ENCODE measurements at places on chromosomes 16 and 17.

DNA sequence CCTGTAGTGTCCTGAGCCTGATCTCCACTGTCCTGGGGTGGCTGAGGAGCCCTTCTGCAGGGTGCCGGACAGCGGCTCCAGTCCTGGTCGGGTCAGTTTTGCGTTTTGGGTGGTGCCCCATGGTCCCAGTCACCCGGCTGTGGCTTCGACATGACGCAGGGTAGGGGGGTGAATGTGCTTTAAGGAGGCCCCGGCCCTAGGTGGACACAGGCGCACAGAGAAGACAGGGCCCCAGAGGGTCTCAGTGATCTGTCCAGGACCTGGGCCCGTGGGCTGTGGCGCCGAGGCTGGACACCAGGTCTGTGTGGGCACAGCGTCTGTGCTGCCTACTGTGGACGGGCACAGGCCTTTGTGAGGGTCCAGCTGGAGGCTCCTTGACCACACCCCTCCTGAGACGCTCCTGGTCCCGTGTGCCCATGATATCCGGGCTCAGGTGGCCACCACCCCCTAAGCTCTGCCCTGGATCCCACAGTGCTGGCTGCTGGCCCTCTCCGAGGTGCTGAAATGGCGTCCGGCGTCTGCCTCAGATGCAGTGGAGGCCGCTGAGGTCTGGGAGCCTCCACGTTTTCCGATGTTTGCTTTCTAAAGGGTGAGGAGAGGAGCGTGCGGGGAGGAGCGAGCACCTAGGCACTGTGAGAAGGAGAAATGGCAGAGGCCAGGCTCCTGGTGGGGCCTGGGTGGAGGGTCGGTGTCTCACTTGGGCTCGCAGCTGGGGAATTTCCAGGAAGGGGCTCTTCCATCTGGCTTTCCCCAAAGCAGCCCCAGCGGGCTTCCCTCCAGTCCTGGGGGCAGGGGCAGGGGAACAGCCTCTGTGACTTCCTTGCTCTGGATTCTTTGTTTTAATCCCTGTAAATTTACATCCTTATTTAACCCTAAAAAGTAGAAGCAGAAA, 56.1 kb upstream of the ACSF3 start:
- DNase-seq = no peak

GRCh38 chr16:88569614-88569984, 604 bp upstream of the ZC3H18 start:
- no peak for DNase-seq

DNA sequence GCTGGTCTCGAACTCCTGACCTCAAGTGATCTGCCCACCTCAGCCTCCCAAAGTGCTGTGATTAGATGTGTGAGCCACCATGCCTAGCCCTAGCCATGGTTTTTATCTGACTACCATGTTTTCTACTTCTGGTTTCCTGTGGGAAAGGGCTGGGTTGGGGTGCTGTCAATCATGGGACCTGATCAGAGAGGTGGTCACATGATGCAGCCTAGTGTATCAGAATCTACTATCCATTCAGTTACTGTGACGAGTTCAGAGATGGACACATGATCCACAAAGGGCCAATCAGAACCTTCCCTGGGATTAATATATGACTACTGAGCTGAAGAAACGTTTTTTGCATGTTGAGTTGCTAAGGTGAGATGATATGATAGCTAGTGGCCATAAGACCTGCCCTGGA, 59.1 kb downstream of the ABCC6 start:
- DNase-seq = no peak

DNA sequence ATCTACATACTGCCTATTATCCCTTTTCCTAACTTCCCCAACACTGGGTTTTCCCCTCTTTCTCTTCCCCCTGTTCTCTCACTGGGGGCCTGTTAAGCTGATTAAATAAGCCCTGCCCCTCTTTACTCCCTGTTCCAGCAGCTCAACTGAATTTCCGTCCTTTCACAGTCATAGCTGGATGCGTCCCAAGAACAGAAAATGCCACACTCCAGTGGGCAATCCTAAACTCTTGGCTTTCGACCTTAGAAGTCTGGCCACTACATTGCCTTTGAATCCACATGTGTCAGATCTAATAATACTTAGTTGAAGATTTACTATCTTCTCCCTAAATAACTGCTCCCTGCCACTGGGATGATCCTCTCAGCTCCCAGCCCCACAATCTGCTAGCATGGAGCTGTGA, 34.5 kb downstream of the KCNJ16 start:
- no peak for DNase-seq

DNA sequence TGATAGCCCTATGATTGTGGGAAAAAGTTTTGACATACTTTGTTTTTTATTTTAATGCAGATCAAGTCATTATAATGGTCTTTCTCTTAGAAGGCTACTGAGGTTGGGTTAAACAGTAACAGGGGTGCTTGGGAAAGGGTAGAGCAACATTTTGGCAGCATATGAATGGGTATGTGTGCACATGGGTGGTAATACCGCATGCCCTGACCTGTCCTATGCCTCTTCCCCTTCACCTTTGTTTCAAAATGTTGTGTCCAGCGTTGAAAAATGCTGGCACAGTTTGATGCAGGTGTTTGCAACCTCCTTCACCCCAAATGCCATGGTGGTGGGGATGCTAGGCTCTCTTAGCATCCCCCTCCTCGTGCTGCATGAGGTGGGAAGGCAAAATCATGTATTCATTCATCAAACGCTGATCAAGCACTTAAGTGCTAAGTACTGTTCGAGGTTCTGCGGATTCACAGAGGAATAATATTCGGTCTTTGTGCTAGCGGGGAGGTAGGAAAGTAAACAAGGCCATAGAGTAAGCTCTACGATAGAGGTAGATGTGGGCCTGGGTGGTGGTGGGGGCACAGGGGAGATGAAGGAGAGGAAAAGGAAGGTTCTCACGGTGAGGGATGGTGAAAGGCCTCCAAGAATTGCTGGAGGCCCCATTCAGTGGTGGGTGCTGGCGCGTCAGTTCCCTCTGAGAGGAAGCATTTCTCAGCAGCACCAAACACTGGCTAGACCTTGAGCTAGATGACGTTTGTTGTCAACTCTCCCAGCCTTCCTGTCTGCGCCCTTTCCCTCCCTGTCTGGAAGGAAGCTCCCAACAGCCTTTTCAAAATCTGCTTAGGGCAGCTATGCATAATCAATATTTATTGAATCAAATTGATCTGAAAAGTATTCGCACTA, 13.3 kb upstream of the MARCHF10 start:
- DNase-seq = no peak

- no peak for DNase-seq
Observed at GRCh38 chr16:65908568-65908967, 457.9 kb upstream of the CDH5 start.

GRCh38 chr17:66938656-66939055, 25.9 kb upstream of the CACNG4 start:
- DNase-seq = no peak

GRCh38 chr17:63429766-63430165, 16.3 kb downstream of the CYB561 start:
- DNase-seq = no peak

GRCh38 chr17:44575403-44575802, 18.1 kb downstream of the FZD2 start:
- DNase-seq = no peak

DNA sequence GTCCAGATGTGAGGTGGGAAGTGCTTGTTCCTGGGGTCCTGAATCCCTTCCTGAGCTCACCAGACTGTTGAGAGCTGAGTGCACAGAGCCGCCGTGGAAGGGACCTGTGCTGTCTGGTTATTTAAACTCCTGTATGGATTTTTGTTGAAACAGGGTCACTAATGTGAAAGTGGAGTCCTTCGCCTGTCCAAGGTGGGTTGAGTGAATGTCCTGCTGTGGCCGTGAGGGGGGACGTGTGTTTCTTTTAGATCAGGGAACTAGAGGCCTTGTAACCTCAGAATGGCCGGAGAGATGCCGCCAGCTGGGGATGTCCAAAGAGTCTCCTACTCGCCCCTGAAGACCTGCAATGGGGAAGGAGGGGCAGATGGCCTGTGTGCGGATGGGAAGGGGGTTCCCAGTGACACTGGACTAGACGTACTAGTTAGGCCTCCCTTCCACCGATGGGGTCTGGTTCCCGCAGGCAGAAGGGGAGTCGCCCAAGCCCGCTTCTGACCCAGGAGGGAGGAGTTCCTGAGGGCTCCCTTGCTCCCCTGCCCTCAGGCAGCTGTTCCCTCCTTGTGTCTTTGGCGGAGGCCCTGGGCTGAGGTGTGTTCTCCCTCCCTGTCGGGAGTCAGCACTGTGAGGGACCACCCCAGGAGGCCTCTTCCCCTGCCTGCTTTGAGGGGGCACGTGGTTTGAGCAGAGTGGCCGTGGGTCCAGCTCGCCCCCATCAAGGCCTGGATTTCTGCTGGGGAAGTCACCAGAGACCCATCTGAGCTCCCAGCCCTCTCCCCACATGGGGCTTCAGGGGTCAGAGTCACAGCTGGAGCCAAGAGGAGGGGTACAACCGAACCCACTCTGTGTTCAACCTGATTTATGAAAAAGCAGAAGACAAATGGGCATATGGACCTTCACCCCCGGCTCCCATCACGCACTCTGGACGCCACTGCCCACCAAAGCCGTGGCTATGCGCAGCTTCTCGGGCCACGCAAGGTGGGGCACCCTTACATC, 30.9 kb downstream of the OR1D5 start:
- DNase-seq = no peak

GRCh38 chr17:65388911-65389310, 172.5 kb downstream of the AXIN2 start:
- DNase-seq = no peak

DNA sequence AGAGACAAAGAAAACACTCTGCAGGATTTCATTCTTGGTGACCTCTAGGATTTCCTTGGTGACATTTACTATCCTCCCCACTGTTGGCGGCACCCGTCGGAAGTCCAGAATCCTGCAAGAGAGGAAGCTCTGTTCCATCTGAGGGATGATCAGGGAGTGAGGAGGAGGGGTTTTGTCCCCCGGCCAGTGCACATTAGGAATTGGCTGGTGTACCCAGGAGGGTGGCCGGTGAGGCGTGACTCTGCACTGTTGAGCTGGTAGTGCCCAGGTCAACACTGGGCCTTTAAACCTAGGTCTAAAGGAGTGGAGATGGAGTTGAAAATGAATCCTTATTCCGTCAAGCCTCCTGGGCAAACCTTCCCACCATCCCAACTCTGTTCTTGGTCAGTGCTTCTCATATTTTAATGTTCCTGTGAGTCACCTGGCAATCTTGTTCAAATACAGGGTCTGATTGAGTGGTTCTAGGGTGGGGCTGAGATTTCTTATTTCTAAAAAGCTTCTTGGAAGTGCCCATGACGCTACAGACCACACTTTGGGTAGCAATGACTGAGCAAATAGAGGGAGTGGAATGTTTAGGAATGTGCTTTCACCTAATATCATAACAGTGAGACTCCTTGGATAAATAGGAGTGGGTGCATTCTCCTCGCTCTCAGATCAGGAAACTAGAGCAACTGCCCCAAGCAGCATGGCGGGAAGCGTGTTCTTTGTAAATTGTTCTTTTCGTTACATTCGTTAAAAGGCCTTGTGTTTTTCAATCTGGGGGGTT, 30.7 kb downstream of the PRKAR1A start:
- DNase-seq = no peak

- DNase-seq = no peak
Observed at GRCh38 chr16:89113152-89113547, 19.5 kb downstream of the ACSF3 start.

DNA sequence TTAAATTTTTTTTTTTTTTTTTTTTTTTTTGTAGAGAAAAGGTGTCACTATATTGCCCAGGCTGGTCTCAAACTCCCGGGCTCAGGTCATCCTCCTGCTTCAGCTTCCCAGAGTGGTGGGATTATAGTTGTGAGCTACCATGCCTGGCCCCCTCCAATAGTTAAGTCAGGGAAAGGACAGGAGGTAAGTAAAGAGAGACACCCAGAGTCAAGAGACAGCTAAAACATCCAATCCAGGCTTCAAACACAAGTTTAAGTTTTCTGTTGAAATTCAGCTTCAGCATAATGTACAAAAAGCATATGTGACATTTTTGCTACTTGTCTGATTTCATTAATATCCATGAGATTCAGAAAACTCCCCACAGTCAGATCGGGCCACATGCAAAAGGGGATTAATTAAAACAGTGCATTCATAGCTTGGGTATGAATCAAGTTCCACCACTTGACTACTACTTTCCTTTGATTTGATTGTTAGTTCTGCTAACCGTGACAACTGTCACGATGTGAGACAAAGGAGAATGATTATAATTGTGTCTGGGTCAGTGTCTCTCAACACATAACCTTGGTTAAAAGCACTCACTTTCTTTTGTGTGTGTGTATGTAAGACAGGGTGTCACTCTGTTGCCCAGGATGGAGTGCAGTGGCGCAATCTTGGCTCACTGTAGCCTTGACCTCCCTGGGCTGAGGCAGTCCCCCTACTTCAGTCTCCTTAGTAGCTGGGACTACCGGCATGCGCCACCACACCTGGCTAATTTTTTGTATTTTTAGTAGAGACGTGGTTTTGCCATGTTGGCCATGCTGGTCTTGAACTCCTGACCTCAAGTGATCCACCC, 184.9 kb downstream of the PARN start:
- DNase-seq = no peak

GRCh38 chr16:58475091-58475619, 24.8 kb upstream of the NDRG4 start:
- DNase-seq = no peak

DNA sequence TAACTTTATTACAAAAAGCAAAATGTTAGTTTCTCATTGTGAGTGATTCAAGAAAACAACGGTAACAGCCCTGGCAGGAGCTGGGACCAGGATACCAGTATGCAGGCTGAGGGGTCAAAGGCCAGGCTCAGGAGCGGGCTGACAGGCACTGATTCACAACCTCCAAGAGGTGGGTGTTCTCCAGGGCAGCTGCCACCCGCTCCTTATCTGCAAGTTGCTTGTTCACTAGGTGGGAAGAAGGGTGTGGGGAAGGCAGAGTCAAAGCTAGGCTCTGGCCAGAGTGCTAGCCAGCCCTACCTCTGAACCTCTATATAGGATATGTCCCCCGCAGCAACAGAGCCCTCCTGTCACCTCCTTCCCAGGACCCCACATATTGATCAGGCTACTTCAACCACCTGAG, 2.1 kb downstream of the CIAO2B start:
- DNase-seq = no peak

- no peak for DNase-seq
Observed at GRCh38 chr17:17051791-17052461, 9.7 kb downstream of the MPRIP start.

DNA sequence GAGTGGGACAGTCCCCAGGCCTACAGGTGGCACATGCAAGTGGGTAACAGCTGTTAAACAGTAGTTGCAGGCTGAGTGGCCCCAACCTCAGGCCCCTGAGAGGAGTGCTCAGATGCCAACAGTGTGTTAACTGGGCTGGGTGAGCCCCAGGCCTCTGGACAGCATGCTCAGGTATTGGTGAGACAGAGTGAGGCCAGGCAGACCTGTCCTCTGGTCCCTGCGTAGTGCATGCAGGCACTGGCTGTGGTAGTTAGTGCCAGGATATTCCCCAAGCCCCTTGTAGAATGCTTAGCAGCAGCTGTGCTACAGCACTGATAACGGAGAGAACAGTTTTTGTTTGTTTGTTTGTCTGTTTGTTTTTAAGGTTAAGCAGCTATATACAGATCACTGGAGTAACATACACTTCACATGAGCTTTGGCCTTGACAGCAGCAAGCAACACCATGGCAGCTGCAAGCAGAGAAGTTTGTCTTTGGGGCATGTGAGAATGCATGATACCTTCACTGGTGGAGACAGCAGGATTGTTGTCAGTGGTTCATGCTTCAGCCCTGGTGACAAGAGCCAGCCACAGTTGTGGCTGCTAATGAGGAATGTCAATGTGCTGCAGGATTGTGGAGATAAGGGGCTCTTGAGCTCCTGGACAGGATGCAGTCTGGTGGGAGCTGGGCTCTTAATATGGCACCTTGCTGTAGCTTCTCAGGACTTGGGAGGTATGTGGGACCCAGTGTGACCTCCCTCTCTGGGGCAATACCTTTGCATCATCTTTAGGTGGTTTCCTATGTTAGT, 614.4 kb downstream of the CDH11 start:
- no peak for DNase-seq

Measured in C1 segment of cervical spinal cord (tissue), 14 donors.